ENCODE measurements at places on chromosomes 16 and 17. TPM values are rescaled to one million over a fixed set of nuclear protein-coding genes. Genes with fewer than 3 reads are reported as not detected.

PLA2G10 gene
- total RNA-seq: not detected

DNA sequence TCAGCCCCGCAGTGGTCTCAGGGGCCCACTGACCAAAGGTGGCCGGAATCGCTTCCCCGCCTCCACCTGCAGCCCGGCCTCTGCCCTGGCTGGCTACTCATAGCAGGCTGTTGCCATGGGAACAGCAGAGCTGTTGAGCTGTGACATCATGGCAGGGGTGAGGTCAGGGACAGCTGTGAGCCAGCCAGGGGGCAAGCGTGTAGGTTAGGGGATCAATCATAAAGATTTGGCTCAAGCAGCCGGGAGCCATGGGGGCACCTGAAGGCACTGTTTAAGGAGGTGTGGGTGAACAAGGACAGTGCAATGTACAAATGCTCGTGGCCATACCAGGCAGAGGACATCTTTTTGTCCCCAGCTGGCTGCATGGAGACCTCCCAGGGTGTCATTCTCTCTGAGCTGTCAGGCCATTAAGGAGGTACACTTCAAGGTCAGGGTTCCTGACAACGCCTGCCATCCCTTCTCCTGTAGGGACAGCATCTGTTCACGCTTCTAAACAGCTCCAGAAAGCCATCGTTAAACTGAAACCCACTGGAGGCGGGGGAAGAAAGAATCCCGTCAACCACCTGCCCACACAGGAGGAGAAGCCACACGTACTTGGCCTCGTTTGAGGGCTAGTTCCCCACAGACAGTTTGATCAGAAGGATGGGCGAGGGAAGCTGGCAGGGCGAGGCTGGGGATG is at the start of gene CEP295NL:
CEP295NL (minus strand) TSS at position 101 of the 679 bp plus-strand sequence. CDS start 1,373 bp downstream, outside the sequence.
- peaks cover 59% of the 10 kb centered on the region for H3K4me1 ChIP-seq
- no peak within 1 kb of the TSS for H3K4me3 ChIP-seq
- no peak for DNase-seq
- H3K27me3 ChIP-seq: no peaks in the 10 kb centered on the region
- H3K36me3 ChIP-seq: peaks cover 9% of the 10 kb centered on the region
- peak within 1 kb of the TSS; percentile 11 for H3K27ac ChIP-seq

DNA sequence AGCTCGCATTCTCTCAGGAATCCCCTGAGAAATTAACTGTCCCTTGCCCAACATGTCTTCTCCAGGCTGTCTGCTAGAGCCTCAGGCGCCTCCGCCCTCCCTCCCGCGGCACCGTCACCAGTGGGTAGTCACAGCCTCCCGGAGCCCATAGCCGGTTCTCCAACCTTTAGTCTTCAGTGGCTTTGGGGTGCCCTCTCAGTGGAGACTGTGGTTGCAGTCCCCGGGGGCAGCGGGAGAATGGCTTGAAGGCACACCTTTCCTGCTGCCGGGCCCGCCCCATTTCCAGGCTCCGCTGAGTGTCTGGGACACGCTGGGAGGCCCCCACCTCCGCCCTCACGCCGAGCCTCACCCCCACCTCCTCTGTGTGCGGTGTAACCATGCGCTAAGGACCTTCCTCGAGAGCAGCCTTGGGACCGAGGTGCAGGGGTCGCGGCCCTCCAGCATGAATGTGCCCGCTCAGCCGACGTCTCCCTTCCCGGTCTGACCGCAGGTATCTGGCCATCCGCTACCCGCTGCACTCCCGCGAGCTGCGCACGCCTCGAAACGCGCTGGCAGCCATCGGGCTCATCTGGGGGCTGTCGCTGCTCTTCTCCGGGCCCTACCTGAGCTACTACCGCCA is 1.7 kb downstream of the GALR2 start:
- H3K4me1 ChIP-seq: peaks cover 70% of the 10 kb centered on the region
- H3K27ac ChIP-seq: no peak overlapping the region
- peaks cover 68% of the 10 kb centered on the region for H3K27me3 ChIP-seq

DNA sequence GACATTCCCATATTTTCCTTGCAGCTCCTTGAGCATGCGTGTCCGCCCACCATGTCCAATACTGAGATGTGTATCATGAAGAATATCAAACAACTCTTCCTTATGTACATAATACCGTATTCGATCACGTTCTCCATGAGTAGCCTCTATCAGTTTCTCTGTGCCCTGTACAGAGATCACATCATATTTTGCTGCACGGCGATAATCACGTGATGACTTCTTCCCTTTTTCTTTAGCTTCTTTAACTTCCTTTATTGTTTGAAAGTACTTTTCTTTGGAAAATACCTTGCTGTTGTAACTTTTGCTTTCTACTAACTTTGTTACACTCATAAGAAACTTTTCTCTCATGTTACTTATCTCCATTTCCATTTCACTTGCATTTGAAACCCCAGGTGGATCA is 6.6 kb downstream of the KRABD2 start:
- DNase-seq: no peak
- H3K27ac ChIP-seq: peak overlapping the region; percentile 60
- no peaks in the 10 kb centered on the region for H3K27me3 ChIP-seq
- H3K4me1 ChIP-seq: peaks cover 56% of the 10 kb centered on the region
- H3K36me3 ChIP-seq: peaks cover 38% of the 10 kb centered on the region

GRCh38 chr17:54771409-54771915 is 129.2 kb upstream of the TOM1L1 start:
- DNase-seq: no peak
- no peak overlapping the region for H3K27ac ChIP-seq
- H3K4me1 ChIP-seq: no peaks in the 10 kb centered on the region
- H3K36me3 ChIP-seq: no peaks in the 10 kb centered on the region

GRCh38 chr16:12311309-12311708 is 334.8 kb downstream of the SNX29 start:
- no peak overlapping the region for H3K27ac ChIP-seq
- no peak overlapping the region for H3K4me3 ChIP-seq
- peaks cover 10% of the 10 kb centered on the region for H3K4me1 ChIP-seq
- H3K27me3 ChIP-seq: no peaks in the 10 kb centered on the region

DNA sequence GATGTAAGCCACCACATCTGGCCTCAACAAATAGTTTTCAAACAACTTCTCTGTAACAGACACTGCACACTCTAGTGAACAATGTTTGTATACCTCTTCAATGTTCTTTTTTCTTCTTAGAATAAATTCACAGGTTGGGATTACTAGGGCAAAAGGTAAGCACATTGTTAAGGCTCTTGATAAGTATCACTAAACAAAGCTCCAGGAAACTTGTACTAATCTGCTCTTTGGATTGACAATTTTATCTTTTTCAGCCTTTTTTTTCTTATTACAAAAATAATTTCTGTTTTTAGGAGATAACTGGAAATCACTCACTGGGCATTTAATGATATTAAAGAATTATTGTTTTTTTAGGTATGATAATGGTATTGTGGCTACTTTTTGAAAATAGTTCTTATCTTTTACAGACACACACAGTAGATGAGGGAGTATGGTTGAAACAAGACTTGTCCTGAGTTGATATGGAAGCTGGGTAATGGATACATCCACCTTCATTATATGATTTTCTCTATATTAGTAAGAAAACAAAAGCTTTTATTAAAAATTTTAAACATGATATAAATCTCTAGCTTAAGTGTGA is 7.7 kb upstream of the MPRIP start:
- H3K4me1 ChIP-seq: peaks cover 38% of the 10 kb centered on the region
- no peak for DNase-seq
- no peak overlapping the region for H3K4me3 ChIP-seq
- H3K36me3 ChIP-seq: no peaks in the 10 kb centered on the region
- no peaks in the 10 kb centered on the region for H3K27me3 ChIP-seq
- no peak overlapping the region for H3K27ac ChIP-seq

DNA sequence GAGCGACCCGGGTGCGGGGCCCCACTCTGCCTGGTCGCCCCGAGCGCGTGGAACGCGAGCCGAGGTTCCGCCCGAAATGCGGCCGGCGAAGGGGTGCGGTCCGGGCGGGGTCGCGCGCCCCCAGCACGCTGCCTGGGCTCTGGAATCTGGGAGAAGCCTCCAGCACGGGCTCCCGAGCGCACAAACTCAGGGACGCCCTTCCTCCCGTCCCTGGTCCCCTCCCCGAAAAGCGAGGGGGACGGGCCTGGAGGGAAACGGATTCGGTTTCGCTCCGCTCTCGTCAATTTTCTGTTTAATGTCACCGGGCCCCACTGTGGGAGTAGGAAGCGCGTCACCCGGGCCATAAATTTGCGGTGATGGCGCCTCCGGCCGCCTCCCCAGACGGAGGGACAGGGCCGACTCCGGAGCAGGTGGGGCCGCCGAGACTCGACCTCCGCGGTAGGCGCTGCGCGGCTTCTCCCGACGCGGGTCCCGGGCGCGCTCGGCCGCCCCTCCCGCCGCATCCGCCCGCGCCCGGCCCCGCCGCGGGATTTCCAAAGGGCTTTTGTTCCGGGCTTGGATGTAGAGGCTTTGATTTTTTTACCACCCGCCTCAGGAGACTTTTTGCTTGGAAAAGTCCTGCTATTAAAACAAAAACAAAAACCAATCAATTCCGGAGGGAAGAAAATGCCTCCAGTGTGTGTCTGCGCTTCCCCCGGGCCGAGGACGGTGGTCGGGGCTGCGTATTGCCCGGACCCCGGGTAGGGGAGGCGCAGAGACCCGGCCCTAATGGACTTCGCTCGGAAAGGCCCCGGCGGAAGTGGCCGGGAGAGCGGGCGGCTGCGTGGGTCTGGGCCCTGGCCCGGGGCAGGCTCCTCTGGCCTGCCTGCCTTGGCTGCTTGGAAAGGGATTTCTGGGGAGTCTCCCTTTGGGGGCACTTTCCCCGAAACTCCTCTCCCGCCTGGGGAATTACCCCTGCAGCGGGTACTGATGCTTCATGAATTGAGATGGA is 7.9 kb upstream of the BAHCC1 start:
- H3K36me3 ChIP-seq: no peaks in the 10 kb centered on the region
- peak overlapping the region; percentile 97 for H3K27ac ChIP-seq
- peak; percentile 59 for DNase-seq

DNA sequence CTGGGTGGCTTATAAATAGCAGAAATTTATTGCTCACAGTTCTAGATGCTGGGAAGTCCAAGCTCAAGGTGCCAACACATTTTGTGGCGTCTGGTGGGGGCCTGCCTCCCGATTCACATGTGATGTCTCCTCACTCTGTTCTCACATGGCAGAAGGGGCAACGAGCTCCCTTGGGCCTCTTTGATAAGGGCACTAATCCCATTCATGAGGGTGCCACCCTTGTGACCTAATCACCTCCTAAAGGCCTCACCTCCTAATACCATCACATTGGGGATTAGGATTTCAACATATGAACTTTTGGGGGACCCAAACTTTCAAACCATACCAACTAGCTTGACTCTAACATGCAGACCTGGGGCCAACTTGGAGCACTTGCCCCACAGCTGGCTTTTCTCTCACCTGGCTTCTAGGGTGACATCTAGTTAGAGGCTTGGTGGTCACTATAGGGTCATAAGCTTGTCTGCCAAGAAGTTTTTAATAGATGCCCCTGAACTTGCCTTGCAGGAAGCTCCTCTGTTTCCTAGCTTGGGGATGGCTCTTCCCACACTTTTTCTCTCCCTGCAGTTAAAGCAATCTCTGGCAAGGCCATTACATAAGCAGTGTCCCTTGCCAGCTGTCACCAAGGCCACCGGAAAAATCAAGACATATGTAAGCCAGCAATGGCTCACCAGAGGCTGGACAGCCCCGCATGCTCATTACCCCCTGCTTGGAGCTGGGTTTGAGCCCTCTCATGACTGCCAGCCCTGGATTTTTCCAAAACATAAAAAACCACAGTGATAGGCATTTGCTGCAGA is 8.4 kb upstream of the MED9 start:
- no peaks in the 10 kb centered on the region for H3K36me3 ChIP-seq
- no peak for DNase-seq
- H3K4me1 ChIP-seq: peaks cover 11% of the 10 kb centered on the region
- H3K27me3 ChIP-seq: peaks cover 12% of the 10 kb centered on the region
- H3K27ac ChIP-seq: no peak overlapping the region

GRCh38 chr17:41811549-41812380 is at the start of gene P3H4:
Gene P3H4 (minus strand): TSS chr17:41811949. CDS start chr17:41811915, 34 bp downstream.
- H3K27me3 ChIP-seq: peaks cover 4% of the 10 kb centered on the region
- H3K4me3 ChIP-seq: peak within 1 kb of the TSS; percentile 89
- peak within 1 kb of the TSS; percentile 76 for H3K27ac ChIP-seq
- no peaks in the 10 kb centered on the region for H3K36me3 ChIP-seq
- H3K4me1 ChIP-seq: peaks cover 39% of the 10 kb centered on the region
- DNase-seq: peak; percentile 78

DNA sequence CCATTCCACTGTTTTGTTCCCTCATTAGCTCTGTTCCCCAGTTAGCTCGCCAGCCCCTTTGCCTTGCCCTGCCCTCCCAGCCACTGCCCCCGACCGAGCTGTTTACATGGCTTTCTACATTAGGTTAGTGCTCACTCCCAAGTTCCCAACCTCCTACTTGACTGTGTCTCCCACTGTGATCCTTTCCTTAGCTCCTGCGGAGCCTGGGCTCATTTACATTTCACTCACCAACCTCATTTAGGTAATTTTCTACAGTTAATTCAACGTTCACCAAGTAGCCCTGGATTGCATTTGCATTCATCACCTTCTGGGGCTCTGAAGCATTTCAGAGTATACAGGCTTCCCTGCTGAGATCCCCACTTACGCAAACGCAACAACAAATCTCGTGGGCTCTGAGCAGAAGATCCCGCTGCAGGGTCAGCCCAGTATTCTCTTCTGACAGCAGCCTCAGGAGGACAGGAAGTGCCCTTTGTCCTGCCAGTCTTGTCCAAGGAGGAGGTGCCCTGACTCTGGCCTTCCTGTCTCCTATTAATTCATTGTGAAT is 325.8 kb upstream of the CCL2 start:
- no peaks in the 10 kb centered on the region for H3K36me3 ChIP-seq
- peaks cover 63% of the 10 kb centered on the region for H3K27me3 ChIP-seq
- no peak for DNase-seq
- no peak overlapping the region for H3K4me3 ChIP-seq
- H3K27ac ChIP-seq: no peak overlapping the region

DNA sequence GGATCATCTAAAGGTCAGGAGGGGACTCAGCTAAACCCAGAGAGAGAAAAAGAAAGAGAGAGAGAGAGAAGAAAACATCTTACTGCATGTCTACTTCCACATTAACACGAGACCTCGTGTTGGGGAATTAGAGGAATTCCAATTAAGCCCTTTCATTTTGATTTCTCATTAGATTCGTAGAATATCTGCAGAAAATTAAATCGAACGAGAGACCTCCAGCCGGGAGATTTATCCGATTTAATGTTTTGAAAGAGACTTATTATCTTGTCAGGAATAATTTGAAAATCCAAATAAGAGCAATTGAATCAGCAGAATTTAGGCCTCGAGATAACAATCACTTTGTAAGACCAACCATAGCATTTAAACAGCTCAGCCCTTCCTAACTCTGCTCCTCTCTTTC is 175.6 kb downstream of the ABCC12 start:
- no peak for DNase-seq
- H3K4me1 ChIP-seq: no peaks in the 10 kb centered on the region
- H3K27ac ChIP-seq: no peak overlapping the region
- peaks cover 35% of the 10 kb centered on the region for H3K27me3 ChIP-seq
- no peak overlapping the region for H3K4me3 ChIP-seq
- no peaks in the 10 kb centered on the region for H3K36me3 ChIP-seq

GRCh38 chr17:67922503-67922902 is 73.8 kb downstream of the C17orf58 start:
- peaks cover 87% of the 10 kb centered on the region for H3K36me3 ChIP-seq
- H3K27me3 ChIP-seq: no peaks in the 10 kb centered on the region
- H3K4me1 ChIP-seq: peaks cover 16% of the 10 kb centered on the region
- peak overlapping the region; percentile 5 for H3K27ac ChIP-seq
- no peak overlapping the region for H3K4me3 ChIP-seq

All from left ventricle myocardium inferior (tissue), 1 donor.